ENCODE measurements at places on chromosomes 2 and 18. TPM values are rescaled to one million over a fixed set of nuclear protein-coding genes. Genes with fewer than 3 reads are reported as not detected.

DNA sequence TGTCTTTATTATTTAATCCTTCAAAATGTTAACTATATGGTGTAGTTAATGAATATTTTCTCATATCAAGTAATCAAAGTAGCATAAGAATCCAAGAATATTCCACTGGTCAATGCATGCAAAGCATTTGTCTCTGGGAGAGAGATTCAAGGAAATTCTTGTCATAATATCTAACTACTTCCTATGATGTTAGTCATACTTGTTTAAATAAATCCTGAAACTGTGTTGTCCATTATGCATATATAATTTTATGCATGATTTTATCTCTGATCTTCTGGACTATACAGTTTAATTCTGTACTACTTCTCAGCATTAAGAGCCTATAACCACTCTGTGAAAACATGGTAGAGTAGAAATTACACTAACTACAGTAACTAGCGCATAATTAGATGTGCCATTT lies 388.3 kb downstream of the NR4A2 start:
- H3K4me1 ChIP-seq, result no peaks in the 10 kb centered on the region
- H3K27ac ChIP-seq, result no peak overlapping the region
- no peaks in the 10 kb centered on the region for H3K36me3 ChIP-seq
- H3K27me3 ChIP-seq, result no peaks in the 10 kb centered on the region
- DNase-seq, result no peak
- H3K4me3 ChIP-seq, result no peak overlapping the region

GRCh38 chr2:50674876-50675275 lies 357.1 kb downstream of the NRXN1 start:
- no peaks in the 10 kb centered on the region for H3K27me3 ChIP-seq
- no peak for DNase-seq
- no peaks in the 10 kb centered on the region for H3K36me3 ChIP-seq
- H3K4me1 ChIP-seq, result no peaks in the 10 kb centered on the region
- H3K27ac ChIP-seq, result no peak overlapping the region
- no peak overlapping the region for H3K4me3 ChIP-seq

DNA sequence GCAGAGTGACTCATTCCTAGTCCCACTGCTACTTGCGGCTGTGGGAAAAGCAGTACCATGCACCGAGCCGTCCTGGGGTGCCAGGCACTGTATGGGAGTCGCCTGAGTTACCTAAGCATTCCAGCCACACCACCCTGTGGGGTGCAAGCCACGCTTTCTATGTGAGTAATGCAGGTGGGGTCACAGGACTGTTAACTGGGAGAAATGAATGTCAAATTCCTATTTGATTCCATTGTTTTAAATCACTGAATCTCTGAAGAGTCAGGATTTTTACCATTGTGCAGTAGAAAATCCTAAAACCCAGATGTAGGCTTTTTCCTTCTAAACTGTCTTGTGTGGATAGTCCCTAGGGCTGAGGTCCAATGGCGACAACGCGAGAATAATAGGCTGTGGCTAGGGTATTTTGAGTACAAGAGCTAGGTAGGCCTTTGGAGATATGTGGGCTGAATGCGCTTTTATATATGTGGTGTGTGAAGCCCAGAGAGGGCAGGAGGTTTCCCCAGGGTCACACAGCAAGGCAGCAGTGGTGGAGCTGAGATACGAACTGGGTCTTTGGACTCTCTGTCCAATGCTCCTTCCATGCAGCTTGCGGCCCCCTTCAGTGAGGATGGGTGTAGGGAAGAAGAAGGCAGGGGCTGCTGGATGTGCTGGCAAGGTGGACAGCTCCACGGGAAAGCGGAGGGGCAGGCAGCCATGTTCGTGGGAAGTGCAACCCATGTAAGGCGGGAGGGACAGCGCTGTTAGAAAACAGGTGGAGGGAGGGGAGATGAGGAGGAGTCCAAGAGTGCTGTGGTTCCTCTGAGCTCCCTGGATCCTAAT lies 83.2 kb downstream of the DDX1 start:
- no peaks in the 10 kb centered on the region for H3K27me3 ChIP-seq
- H3K4me3 ChIP-seq, result no peak overlapping the region
- H3K36me3 ChIP-seq, result no peaks in the 10 kb centered on the region
- no peak overlapping the region for H3K27ac ChIP-seq

DNA sequence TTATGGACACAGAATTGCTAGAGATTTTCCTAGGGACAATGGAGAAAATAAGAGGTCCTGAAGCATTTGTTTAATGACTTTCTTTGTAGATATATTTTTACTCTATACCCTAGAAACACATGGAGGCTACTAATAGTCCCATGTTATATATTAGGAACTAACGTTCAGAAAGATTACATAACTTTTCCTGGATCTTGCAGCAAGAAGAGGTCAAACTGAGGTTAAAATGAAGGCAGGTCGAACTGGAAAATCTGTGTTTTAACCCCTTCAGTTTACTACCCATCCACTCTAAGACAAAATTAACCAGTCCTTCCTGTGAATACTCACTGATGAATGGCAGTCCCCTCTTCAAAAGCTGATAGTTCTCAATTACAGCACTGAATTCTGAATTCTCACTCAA lies 1415.8 kb upstream of the CELF4 start:
- H3K4me3 ChIP-seq, result no peak overlapping the region
- no peaks in the 10 kb centered on the region for H3K27me3 ChIP-seq
- H3K4me1 ChIP-seq, result no peaks in the 10 kb centered on the region
- H3K36me3 ChIP-seq, result no peaks in the 10 kb centered on the region
- DNase-seq, result no peak

DNA sequence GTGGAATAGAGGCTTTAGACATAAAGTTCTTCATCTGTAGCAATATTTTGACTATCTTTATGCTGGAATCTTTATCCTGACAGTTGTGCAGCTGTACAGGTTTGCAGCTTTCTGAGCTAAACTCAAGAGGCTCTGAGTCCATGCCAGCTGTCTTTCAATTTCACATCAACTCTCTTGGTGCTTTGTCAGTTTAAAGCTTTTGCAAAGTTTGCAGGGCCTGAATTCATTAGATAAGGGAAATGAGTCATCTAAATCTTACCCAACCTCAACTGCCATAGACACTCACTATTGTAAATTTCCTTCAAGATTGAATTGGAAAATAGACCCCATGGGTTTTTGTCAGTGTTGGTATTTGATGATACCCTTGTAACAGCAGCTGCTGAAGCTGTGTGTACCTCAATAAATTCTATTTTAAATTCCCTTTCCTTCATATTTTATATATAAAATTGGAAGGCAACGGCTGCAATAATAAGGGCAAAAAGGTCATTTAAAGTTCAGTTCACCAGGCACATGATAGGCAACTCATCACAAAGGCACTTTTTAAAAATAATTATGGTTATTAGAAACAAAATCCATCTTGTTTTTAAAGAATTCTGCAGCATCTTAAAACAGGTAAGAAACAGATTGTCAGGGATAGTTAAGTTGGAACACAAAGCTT lies 169.9 kb upstream of the SLC39A10 start:
- no peak for DNase-seq
- no peak overlapping the region for H3K4me3 ChIP-seq
- H3K27me3 ChIP-seq, result no peaks in the 10 kb centered on the region
- H3K4me1 ChIP-seq, result no peaks in the 10 kb centered on the region
- H3K27ac ChIP-seq, result no peak overlapping the region
- H3K36me3 ChIP-seq, result no peaks in the 10 kb centered on the region

DNA sequence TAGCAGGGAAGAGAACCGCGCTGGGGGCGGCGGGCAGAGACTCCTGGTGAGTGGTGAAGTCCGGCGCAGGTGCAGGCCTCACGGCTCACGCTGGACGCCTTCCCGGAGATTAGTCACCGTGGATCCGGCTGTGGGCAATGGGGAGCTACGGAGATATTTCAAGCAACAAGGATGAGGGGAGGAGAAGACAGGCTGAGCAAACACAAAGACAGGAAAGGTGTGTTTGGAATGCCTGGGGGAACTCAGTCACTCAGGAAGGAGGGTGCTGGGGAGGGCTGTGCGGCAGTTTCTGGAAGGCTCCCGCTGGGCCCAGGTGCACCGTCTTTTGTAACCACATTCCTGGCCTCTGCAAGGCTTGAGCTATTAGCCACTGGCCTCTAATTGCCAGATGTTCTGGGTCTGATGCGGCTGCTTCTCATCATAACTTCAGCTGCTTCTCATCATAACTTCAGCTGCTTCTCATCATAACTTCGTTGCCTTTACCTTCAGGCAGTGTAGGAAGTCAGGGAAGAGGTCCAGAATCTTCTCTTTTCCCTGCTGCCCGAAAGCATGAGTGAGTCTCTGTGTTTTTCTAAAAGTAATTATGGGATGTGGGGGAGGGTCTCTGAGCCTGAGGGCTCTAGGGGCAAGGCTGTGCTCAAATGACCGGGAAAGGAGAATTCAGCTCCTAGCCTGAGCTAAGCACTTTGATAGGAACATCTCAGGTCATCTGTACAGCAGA lies 118.9 kb downstream of the PXDN start:
- peak; percentile 81 for DNase-seq
- H3K27ac ChIP-seq, result peak overlapping the region; percentile 61
- peaks cover 28% of the 10 kb centered on the region for H3K4me1 ChIP-seq
- peaks cover 7% of the 10 kb centered on the region for H3K36me3 ChIP-seq
- no peak overlapping the region for H3K4me3 ChIP-seq

DNA sequence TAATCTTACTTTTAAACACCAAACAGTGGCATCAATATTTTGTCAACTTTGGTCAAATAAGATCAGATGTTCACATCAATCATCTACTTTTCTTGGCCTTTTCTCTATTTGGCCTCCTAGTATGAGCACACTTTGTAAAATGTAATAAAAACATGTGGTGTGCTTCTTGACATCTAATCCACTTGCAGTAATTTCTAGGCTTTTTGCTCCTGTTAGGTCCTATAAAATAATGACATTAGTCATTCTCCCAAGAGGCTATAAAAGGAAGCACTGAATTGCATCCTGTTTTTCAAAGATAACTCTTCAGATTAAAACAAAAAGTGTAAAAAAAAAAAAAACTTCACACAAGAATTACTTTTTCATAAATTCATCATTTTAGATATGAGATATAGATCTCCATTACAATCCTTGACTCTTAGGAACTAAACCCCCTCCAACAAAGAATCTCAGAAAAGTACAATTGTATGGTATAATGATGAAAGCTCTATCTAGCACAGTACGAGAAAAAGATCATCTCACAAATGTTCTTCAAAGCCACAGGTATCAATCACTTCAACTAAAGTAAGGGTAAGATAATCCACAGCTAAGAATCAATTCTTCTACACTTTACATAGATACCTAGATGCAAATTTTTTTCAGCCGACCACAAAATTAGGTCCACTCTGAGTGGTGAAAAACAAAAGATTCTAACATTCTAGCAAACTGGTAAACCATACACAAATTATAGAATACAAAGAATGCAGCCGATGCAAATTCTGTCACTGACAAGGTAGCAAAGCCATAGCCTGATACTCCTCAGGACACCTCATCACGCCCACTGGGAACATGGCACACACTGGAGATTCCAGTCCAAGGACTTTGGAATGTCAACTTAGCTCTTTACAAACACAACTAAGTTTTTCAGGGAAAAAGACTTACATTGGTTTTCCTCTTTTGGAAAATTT lies 2.7 kb downstream of the BCL2 start:
- peak overlapping the region; percentile 73 for H3K4me3 ChIP-seq
- peak overlapping the region; percentile 89 for H3K27ac ChIP-seq
- no peaks in the 10 kb centered on the region for H3K27me3 ChIP-seq
- peaks cover 38% of the 10 kb centered on the region for H3K4me1 ChIP-seq
- no peaks in the 10 kb centered on the region for H3K36me3 ChIP-seq

DNA sequence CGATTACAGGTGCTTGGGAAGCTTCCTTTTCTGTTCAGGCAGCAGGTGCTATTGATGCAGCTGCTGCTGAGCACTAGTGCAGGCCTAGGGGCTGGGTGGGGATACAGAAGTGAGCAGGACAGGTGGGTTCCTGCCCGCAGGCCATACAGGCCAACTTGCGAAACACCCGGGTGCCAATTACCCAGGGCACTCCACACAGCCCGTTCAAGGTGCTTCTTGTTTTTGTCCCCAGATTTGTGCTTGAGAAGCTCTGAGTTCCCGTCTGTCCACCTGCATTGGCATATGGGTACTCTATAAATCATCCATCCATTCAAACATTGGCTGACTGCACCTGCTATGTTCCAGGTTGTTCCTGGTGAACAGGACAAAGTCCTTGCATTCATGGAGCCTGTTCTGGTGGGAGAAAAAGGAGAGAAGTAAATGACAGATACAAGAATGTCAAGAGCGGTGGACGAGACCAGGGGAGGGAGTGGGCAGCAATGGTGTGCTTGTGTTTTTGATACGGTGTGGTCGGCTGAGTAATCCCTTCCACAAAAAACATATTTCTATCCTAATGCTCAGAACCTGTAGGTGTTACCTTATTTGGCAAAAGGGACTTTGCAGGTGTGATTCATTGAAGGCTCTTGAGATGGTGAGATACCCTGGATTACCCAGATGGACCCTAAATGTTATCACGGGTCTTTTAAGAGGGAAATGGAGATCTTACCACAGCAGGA lies 31.4 kb downstream of the SH3BP4 start:
- no peaks in the 10 kb centered on the region for H3K36me3 ChIP-seq
- H3K27me3 ChIP-seq, result no peaks in the 10 kb centered on the region
- DNase-seq, result no peak
- peak overlapping the region; percentile 68 for H3K27ac ChIP-seq
- H3K4me3 ChIP-seq, result no peak overlapping the region

GRCh38 chr2:98901291-98901690 lies 34.7 kb downstream of the CRACDL start:
- no peaks in the 10 kb centered on the region for H3K36me3 ChIP-seq
- DNase-seq, result peak; percentile 39
- H3K4me3 ChIP-seq, result no peak overlapping the region

Gene OSGEPL1
- 10.0 TPM for total RNA-seq

Gene MC4R
- not detected for total RNA-seq

Gene PTPRN
- total RNA-seq, result 8.0 TPM

All from sigmoid colon (tissue), 7 donors.